ENCODE measurements at places on chromosomes 5 and 9. TPM values are rescaled to one million over a fixed set of nuclear protein-coding genes. Genes with fewer than 3 reads are reported as not detected.

The NMUR2 gene
- total RNA-seq: not detected

The TTC16 gene
- total RNA-seq: 0.07 TPM

The ADAMTS19 gene
- 0.80 TPM for total RNA-seq

The LTC4S gene
- 5.4 TPM for total RNA-seq

The EPB41L4B gene
- 87.3 TPM for total RNA-seq

The MYOT gene
- total RNA-seq: 0.35 TPM

The IRX1 gene
- total RNA-seq: not detected

The TEK gene
- 1.6 TPM for total RNA-seq

The HSPB3 gene
- total RNA-seq: 0.77 TPM

The FAM78A gene
- total RNA-seq: 1.5 TPM

The CATSPER3 gene
- total RNA-seq: 0.85 TPM

The GABRA1 gene
- total RNA-seq: not detected

The ZNF366 gene
- 0.45 TPM for total RNA-seq

The ARHGEF39 gene
- total RNA-seq: 34.0 TPM

The LRRC26 gene
- total RNA-seq: 95.8 TPM

The MAP1B gene
- 6.1 TPM for total RNA-seq

The DOLK gene
- total RNA-seq: 7.9 TPM

The SLC9A3 gene
- total RNA-seq: 78.8 TPM

The PDCD1LG2 gene
- total RNA-seq: 0.15 TPM

The GCNT4 gene
- 0.25 TPM for total RNA-seq

The LCN12 gene
- 6.5 TPM for total RNA-seq

The LRRTM2 gene
- 0.35 TPM for total RNA-seq

The GABRP gene
- not detected for total RNA-seq

The OR1L6 gene
- total RNA-seq: not detected

The CEP72 gene
- total RNA-seq: 21.0 TPM

The SHISAL2B gene
- total RNA-seq: not detected

The ALDH1A1 gene
- total RNA-seq: 61.3 TPM

The ANKRD34B gene
- not detected for total RNA-seq

The SCGB3A2 gene
- 0.67 TPM for total RNA-seq

The GDA gene
- 23.0 TPM for total RNA-seq

The TRMO gene
- 10.2 TPM for total RNA-seq

Data from colonic mucosa (tissue), 4 donors.